ENCODE measurements at places on chromosomes 5 and 9.

- DNase-seq, result no peak
These were observed 1752.9 kb downstream of the MAT2B start for GRCh38 chr5:165258197-165258771.

GRCh38 chr5:194603-195209 is 3.4 kb downstream of the LRRC14B start:
- no peak for DNase-seq

GRCh38 chr5:149775785-149776184 is 45.7 kb downstream of the PPARGC1B start:
- DNase-seq, result no peak

DNA sequence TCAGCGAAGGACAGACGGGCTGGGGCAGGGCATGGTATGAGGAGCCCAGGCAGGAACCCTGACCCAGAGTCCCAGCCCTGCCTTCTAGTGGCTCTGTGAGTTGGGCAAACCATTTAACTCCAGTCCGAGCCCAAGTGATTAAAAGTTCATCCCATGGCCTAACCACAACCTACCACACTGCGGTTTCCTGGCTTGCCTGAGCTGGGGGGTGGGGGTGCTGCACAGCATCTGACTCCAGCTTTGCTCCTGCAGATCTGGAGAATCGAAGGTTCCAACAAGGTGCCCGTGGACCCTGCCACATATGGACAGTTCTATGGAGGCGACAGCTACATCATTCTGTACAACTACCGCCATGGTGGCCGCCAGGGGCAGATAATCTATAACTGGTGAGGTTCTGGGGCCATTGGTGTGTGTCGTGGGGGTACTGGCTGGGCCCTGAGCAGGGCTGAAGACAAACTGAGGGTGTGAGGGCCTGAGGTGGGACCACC is 49.0 kb downstream of the STOM start:
- DNase-seq, result no peak

GRCh38 chr5:139693676-139694364 is 45.7 kb downstream of the CXXC5 start:
- DNase-seq, result no peak
